T-helper 2 cell treated with Interferon-gamma antibody and Interleukin-4, amounts not matched to agents 5 μg/mL and 100 μg/mL, for 36 hours (primary cell): ENCODE measurements at places on chromosomes 3 and 15.

DNA sequence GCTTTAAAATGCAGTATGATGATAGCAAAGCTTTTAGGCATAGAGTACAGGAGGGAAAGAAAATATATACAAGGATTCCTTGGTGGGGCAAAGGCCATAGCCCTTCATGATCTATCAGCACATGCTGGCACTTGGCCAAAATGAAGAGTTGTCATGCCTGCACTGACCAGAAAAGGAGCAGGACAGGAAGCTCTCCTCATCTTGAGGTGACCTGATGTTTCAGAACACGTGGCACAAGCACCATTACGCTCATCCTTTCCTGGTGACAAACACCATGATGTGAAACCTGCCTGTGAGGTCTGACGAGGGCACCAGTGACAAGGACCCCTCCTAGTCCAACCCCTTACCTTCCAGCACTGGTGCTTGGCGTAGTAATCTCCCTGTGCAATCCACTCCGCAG lies 77.9 kb upstream of the DCLK3 start:
- DNase-seq, result no peak

DNA sequence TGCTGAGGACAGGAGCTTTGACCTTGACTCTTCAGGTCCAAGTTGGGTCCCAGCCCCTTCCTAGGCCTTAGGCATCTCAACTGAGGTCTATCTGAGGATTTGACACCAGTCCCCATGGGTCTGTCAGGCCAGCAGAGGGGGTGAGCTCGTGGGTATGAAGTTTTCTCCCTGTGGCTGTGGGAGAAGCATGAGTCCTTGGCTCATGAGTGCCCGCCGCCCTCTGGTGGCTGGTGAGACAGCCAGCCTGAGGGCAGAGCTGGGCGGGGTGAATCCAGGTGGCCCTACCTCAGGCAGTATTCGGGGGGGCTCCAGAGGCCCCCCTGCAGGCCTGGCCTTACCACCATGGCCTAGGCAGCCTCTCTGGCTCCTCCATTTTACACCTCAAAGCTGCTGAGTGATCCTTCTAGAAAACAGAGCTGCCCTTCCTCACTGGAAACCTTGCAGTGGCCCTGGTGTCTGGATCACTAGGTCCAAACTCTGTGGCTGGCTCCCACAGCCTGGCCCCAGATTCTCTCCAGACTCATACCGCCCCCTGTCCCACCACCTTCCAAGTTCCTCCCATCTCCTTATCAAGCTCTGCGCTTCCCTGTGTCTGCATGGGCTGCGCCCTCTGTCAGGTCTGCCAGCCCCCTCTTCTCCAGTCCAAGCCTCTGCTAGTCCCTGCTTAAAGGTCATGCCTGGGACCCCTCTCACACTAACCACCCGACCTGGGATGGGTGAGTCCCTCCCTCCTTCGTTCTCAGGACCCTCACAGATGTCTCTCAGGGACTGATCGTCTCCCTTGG lies 16.1 kb downstream of the SH2D7 start:
- DNase-seq, result peak; percentile 73

DNA sequence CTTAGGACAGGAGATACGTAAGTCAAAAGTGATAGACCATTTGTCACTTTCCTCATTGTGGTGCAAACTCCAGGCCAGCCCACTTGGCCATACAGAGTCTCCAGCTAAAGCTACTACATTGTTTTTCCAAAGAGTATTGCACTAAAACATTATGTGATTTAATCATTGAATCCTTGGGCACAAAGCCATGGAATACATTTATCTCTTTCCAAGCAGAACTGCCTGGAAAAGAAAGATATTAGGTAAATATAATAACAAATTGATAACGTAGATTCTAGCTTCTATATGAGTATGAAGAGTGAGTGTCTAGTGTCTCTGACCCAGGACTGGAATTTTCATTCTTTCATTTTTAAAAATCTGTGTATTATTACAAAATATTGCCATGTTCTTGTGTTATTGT lies 863.7 kb upstream of the SEMA6D start:
- DNase-seq, result no peak

GRCh38 chr15:25693321-25694238 lies 169.5 kb downstream of the ATP10A start:
- DNase-seq, result no peak

DNA sequence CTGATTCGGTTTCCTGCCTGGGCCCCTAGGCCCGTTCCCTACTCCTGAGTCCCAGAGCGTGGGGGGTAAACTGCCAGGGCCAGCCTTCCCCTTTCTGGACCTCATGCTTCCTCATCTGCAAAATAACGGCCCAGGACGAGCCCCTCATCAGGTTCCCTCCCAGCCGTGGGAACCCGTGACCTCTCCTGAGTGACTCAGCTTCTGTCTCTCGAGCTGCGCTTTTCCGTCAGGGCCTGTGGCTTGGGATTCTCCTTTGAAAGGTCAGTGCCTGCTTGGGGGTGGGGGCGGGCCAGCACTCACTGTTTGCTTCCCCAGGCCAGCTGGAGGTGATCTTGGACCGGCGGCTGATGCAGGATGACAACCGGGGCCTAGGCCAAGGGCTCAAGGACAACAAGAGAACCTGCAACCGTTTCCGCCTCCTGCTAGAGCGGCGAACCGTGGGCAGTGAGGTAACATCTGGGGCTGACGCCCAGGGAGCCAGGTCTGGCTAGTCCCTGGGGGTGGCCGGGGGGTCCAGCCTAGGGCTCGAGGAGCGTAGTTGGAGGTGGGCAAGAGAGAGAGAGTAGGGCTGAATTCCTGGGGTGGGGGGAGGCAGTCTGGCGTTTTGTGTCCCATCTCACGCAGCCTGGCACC lies 12.8 kb downstream of the MAN2A2 start:
- DNase-seq, result no peak

GRCh38 chr15:43514241-43515057 lies 3.0 kb upstream of the MAP1A start:
- peak; percentile 20 for DNase-seq

- DNase-seq, result no peak
Measured at GRCh38 chr15:85609492-85609891, 185.2 kb downstream of the KLHL25 start.

GRCh38 chr3:149958171-149958796 lies 12.4 kb downstream of the PFN2 start:
- DNase-seq, result no peak

DNA sequence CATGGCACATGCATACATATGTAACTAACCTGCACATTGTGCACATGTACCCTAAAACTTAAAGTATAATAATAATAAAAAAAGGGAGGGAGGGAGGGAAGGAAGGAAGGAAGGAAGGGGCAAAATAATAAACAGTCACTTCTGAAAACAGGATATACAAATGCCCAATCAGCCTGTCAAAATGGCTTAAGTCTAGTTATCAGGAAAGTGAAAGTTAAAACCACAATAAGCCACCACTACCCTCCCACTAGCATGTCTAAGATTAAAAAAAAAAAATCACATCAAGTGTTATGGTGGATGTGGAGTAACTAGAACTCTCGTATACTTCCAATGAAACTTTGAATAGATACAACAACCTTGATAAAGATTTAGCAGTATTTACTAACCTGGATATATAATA lies 145.6 kb upstream of the GMNC start:
- DNase-seq, result no peak

DNA sequence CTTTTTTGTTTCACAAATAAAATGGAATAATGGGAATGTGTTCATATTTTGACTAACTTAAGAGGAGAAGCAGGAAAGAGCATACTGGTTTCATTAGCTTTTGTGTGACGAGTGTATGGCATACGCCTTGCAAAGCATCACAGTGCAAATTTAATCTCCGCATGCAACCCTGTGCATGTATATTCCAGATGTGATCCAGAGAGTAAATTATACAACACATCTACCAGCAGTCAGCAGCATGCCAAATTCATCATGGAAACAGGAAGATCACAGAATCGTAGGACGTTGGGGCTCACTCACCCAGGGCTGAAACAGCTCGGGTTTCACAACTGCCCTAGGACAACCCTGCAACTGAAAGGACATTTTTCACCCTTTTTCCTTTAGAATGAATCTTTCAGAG lies 53.4 kb downstream of the ADAMTS9 start:
- no peak for DNase-seq

GRCh38 chr3:170907637-170908234 lies 701 bp downstream of the EIF5A2 start:
- DNase-seq, result no peak

DNA sequence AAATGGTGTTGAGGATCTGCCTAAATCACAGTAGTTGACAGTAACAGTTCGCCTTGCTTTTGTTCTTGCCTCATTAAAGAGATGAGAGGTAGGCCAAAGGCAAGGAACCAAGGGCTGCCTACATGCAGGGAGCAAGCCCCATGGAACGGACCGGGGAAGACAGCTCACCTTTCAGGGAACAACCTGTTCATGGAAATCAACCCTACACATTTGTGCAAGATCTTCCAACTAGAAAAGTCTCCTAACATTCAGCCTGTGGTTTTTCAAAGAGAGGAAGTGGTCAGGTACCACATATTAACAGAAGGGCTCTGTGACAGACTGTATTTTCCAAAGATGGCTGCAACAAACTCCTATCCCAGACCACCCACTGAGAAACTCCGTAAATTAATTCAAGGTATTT lies 1031.8 kb upstream of the NR2F2 start:
- DNase-seq, result no peak

DNA sequence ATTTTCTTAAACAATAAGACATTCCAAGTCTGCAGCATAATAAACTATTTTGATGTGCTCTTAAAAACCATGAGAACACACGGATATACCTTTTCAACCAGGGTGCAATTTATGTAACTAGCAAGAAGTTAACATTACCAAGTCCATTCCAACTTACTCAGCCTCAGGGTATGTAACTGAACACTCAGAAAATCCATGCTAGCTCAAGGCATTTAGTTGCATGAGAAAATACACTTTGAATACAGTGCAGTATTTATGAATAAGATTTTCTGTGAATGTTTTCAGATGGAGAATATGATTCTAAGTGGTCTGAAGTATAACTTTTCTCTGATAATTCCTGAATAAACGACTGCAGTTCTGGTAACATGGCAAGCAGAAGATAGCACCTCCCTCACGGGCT lies 124.3 kb downstream of the SNRK start:
- DNase-seq, result no peak

DNA sequence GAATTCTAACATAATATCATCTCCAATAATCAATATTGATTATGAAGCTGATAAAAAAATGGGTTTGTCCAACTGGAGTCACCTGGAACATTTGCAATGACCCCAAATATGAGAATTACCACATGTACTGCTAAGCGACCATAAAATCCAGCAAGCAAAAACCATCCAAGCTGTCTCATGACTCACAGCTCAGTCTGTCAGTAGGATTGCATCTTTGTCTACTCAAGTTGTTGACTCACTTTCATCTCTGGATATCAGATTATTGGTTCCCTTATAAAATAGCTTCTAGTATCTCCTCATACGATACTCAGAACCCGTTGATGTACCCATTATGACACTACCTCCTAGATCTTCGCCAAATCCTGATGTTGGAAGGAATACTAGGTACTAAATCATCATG lies 209.8 kb upstream of the ATP11B start:
- no peak for DNase-seq

- no peak for DNase-seq
Measured at GRCh38 chr3:52998771-52999513, 46.9 kb downstream of the SFMBT1 start.

DNA sequence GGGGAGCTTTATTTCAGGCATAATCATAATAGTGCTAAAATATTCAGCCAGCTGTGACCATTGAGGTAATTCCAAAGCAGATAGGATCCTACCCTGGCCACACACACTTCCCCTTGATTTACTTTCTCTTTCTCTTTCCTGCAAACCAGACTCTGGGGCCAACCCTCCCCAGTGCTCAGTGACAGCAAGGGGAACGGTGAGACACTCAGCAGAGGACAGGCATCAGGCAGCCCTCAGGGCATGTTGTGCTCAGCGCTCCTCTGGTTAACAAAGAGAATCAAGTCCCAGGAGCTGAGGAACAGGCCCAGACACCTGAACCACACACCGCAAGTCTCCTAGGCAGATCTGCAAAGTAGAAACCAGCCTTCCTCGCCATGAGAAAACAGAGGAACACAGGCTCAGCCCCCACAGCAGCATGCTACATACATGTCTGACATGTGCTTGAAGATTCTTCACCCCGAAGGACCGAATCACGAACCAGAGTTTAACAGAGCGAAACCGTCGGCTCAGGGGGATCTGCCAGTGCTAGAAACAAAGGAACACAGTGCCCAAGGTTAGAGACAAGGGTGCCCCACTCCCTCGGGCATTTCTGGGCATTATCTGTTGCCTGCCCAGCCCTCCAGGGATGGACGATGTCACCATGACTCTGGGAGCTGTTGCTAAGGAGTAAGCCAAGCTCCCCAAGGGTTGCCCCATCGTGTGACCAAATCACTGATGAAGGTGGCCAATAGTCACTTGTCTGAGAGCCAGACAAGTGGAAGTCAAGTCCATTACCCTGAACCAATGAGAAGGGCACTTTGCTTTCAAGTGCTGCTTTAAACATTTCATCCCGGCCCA lies 17.5 kb downstream of the HDC start:
- peak; percentile 64 for DNase-seq

GRCh38 chr15:97875513-97876280 lies 84.8 kb upstream of the ARRDC4 start:
- no peak for DNase-seq

GRCh38 chr3:16810593-16811367 lies 74.0 kb upstream of the PLCL2 start:
- DNase-seq, result no peak

GRCh38 chr15:96222981-96223380 lies 107.5 kb upstream of the NR2F2 start:
- DNase-seq, result no peak

DNA sequence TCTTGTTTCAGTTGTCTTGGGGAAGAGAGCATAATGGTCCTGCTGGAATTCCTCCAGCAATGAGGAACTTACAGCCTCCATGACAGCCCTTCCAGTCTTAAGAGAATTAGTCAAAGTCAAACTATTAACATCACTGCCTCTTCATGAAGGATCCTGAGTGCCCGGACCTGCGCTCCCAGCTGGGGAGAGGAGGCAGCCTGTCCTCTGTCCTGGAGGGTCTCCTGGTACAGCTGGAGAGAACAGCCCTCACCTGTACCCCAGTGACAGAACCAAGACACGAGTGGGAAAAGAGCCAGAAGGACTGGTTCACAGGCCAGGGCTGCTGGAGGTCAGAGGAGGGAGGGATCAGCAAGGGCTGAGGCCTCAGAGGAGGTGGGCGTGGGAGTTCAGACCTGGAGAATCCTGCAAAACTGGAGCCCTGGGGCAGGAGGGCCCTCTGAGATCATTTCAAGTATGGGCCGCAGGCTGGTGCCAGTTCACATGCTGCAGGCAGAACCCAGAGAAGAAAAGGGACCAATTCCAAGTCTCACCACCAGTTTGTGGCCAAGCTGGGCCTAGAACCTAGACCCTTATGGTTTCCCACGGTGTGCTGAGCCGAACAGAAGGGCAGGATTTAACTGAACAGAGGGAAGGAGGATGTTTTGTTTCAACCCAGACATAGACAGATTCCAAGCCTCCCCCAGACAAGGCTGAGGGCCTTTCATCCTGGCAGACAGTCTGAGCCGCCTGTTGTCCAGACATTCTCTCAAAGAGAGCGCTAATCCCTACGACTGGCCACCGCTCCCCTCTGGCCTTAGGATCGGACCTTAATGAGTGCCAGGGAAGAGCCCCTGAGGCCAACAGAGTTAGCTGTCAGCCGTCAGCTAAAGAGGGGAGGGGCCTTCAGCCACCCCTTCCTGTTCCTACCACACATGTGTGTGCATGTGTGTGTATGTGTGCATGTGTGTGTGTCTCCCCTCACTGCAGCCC lies 18.2 kb downstream of the LOXL1 start:
- DNase-seq, result no peak
